ENCODE measurements at places on chromosomes 7 and 10.

- no peak for DNase-seq
These were observed 127.5 kb downstream of the NSUN6 start for GRCh38 chr10:18523858-18524257.

DNA sequence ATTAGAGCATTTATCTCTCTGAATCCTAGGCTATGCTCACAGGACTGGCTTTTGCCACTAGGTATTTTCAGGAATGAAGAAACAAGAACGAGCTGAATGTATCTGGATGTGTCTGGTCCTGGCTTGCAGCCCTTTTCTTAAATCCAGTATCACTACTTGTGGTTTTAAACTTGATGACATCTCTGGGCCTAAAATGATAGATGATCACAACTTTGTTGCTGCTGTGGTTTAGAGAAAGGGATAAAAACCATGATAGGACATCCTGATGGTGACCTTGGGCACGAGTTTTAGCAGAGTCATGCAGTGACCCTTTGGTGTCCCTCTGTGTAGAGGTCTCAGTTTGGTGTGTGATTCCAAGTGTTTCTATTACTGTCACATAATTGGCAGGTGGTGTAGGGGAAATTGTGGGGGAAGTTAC is 31.7 kb upstream of the SEMA3C start:
- DNase-seq: peak; percentile 34

DNA sequence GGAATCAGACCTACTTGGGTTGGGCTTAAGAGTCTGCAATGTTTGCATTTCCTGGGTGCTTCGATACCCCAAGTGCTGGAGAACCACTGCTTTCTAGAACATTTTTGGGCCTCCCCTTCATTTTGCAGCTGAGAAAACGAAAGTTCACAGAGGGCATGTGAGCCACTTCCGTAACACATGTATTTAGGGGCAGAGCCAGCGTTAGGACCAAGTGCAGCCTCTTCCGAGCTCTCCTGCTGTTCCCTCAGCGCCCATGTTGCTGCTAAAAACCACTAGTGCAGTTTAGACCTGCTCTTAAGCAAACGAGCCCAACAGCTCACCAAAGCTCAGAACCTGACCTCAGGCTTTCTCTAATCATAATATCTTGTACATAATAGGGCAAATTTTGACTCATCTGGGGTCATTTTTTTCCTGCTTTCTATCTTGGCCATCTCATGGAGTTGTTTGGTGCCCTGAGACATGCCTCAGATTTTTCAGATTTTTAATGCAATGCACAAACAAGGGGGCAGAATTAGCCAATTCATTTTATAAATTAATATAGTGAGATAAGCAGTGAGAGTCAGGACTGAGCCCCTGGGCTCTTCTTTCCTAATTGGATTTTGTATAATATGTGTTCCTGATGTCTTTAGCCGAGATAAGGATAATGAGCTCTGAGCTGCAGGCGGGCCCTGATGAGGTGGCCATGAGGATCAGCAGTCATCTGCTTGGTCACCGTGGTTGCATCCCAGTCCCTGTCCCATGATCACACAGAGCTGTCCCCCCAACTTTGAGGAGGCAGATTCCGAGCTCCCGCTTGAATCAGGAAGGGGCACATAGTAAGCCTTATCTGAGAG is 12.9 kb downstream of the BAG3 start:
- DNase-seq: no peak

DNA sequence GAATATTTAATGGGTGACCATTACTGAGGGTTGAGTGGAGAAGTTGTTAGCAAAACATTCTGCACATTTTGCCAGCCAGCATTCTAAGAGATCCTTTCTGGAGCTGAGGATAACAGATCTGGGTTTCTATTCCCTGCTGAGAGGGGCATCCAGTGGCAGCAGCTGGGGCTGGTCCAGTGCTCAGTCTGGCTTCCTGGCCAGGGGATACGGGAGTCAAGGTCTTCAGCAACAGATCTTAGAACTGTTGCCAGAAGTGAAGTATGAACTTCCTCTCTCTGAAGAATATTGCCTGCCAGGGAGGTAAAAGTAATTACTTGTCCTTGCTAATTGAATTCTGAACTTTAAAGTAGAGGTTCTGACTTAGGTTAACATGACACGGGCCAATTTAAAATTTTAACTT is 568.4 kb downstream of the REEP3 start:
- DNase-seq: no peak

DNA sequence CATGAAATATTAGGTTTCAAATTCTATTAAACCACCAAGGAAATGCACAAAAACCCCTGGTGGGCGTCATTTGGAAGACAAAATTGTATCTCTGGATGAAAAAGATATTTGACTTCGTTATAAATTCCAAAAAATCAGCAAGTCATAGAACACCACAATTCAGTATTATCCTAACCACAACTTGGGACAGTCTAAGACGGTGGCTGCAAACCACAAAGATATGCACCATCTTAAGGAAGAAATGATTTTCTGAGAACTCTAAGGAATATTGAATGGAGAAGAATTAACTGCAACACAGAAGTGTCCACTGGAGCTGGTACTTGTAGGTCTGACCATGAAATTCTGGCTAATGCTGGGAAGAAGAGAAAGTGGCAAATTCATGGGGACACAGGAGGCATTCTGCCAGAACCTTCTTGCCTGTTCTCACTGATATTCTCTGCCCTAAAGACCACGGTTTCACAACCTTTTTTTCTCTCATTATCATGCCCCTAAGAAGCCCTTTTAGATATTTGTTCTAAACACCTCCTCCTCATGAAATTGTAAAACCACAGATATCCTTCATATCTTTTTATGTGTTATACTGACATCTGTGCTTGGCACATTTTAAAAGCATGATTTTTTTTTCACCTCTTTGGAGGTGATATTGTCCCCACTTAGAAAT is 92.9 kb downstream of the SFMBT2 start:
- no peak for DNase-seq

DNA sequence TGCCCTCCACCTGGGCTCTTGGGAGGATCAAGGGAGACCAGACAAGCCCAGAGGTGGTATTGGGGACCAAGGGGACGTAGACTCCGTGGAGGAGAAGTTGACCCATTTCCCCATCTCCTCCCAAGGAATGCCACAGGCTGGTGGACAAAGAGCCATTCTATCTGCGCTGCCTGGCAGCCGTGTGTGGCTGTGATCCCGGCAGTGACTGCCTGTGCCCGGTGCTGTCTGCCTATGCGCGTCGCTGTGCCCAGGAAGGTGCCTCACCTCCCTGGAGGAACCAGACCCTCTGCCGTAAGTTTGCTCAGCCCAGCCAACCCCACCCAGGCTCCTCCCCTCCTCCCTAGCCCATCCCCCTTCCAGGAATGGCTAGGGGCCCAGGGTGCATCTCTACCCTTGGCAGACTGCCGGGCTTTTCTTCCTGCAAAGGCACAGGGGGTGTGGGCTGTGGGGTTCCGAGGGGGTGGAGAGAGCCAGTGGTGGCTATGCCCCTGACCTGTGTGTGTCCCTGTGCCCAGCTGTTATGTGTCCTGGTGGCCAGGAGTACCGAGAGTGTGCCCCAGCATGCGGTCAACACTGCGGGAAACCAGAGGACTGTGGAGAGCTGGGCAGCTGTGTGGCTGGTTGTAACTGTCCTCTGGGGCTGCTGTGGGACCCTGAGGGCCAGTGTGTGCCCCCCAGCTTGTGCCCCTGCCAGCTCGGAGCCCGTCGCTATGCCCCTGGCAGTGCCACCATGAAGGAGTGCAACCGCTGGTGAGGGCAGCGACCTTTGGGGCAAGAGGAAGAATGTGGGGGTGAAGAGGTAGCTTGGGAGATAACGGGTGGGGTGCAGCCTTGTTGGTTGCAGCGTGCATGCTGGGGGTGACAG is 10.2 kb upstream of the ZNF467 start:
- no peak for DNase-seq

DNA sequence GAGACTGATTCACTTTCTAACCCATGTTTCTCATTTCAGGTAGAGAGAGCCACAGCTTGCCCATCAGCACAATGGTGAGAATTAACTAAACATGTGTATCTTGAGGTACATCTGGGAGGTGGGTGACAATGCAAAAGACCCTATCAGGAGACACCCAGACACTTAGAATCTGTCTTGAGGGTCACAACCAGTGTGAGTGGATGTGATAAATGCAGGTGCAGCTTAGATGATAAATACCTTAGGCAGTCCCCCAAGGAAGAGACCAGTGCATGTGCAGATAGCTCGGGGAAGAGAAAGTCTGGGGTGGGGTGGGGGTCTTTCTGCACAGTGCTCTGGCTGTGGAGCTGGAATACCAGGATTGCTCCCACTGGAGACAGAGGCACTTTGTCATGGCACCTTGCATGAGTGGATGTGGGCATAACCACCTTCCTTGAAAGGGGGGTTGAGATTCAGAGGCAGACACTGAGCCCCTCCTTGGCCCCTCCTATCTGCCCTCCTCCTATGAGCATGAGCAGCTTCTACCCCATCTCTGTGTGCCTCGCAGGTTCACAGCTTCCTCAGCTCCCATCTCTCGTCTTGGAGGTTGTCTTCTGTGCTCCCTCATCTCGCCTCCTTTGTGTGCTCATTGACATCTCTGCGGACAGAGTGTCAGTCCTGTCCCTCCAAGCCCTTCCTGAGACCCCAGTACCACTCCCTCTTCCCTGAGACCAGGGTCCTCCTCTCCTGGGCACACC is 349.8 kb downstream of the TCERG1L start:
- no peak for DNase-seq

DNA sequence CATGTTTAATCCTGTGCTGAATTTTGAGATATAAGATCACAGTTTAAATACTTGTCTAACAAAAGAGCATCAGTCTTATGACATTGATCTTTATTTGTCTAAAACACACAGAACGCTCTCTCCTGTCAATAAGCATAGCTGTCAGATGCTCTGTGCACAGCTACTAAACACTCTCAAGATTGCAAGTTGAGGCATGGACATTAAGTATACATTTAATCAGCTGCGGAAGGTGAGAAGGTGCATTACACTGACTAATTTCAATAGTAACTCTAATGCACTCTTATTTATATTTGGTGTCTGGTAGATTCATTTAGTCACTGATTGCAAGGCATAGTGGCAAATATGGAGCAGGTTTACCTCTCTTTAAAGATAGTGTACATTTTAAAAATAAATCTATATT is 580.3 kb upstream of the NRP1 start:
- DNase-seq: no peak

GRCh38 chr10:127877699-127878098 is 15.0 kb downstream of the CLRN3 start:
- no peak for DNase-seq

DNA sequence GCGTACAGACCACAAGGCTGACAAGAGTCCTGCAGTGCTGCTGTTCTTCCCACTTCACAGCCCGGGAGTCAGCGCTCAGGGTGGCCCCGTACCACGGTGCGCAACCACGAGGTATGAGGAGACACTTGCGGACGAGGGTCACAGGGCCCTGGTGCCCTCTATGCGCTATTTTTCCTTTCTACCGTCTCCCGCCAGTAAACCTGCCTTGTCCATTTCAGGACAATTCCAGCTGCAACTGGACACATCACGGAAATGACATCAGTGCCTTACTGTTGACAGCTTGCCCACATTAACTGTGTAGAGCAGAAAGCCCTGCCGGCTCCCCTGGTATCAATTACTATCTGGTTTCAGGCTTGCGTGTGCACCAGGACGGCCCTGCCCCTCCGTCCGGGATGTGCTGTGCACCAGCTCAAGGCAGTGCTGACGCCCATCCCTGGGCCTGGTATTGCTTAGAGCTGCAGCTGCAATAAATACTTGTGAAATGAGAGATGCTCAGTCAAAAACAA is 65.1 kb downstream of the ZRANB1 start:
- peak; percentile 17 for DNase-seq

GRCh38 chr10:184911-185310 is 49.7 kb downstream of the ZMYND11 start:
- DNase-seq: peak; percentile 57

DNA sequence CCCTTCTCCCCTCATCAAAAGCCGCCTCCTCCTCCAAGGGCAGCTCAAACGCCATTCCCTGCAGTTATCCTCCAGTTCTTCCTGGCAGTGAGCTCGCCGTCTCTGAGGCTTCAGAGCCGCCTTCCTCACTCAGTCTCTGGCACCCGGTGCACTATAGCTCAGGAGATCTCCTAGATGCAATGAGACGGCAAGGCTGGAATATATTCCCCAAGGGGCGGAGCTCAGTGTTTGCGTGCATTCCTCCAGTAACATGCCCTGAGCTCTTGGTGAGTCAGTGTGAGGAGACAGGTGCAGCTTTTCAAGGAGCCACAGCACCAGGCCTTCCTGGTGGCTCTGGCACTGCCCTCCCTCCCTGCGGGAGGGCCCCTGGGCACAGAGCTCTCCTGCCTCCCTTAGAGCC is 512.6 kb upstream of the FOXK1 start:
- DNase-seq: no peak

GRCh38 chr10:128863823-128864405 is 603.1 kb upstream of the MGMT start:
- no peak for DNase-seq

DNA sequence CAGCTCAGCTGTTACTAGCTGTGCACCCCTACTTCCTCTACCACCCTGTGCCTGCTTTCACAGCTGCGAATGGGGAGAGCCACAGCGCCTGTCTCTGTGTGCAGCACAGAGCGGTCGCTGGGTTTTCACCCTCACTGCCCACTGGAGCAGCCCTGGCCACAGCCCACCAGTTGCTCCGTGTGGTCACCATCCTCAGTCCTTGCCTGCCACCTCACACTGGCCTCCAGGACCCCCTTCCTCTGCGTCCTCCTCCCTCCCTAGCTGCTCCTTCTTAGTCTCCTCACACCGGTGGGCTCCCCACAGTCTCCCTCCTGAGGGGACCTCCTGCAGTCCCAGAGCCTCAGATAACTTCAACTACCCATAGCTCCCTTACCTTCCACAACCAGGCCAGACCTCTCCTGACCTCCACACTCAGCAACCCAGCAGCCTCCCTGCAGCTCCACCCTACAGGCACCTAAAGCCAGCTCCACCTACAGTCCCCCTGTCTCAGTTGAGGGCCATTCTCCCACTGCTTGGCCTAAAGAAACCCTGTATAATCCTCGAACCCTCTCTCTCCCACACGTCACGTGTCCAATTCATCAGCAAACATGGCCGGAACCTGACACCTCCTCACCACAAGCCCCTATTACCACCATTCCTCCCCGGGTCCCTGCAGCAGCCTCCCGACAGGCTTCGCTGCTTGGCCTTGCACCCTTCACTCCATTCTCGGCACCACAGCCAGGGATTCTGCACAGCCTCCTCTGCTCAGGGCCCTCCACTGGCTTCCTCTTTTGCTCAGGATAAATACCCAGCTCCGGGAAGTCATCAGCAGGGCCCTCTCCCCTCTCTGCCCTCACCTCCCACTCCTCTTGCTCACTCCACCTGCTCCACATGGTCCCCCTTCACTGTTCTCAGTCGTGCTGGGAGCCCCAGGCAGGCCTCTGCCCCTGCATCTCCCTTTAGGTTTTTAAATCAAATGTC is 28.1 kb downstream of the PLAC9 start:
- no peak for DNase-seq

DNA sequence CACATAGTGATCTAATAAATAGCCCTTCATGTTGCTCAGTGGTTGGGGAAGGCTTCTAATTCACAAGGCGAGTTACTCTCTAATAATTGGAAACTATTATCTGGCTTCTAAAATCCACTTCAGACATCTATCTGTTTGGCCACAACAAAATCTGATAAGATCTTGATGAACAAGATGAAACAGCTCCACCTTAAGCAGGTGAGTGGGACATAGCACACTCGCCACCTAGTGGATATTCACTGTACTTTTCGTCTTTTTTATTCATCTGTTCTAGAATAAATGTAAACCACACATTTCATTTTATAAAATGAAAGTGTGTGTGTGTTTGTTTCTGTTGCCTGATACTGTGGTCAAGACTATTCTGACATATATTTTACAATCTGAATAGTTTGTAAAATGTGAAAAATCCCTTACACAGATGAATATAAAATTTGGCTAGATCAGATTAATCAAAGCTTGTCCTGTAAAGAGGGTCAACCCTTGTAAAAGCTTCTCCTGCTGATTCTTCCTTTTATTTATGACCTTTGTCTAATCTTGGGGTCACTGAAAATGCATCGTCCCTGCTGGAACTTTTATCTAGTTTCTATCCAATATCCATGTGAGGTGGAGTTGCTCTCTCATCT is 26.5 kb upstream of the CNTNAP2 start:
- DNase-seq: peak; percentile 26
